ENCODE measurements at places on chromosomes 5 and 9. TPM values are rescaled to one million over a fixed set of nuclear protein-coding genes. Genes with fewer than 3 reads are reported as not detected.

DNA sequence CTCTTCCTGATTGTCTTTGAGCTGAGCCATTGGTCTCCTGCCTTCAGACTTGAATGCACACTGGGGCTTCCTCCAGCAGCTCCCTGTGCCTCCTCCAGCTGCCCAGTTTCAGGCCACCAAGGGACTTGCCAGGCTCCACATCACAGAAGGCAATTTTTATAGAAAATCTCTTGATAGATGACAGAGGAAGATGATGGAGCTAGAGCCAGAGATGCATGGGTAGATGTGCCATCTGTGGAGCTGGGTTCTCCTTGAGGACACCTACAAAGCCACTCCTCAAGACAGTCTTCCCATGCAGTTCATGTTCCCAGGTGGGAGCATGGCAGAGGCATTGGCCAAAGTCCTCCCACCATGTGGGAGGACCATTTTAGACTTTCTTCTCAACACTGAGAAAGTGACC, 239.6 kb upstream of the IRX1 start:
- DNase-seq = no peak
- no peaks in the 10 kb centered on the region for H3K4me1 ChIP-seq
- no peaks in the 10 kb centered on the region for H3K36me3 ChIP-seq
- H3K27ac ChIP-seq = no peak overlapping the region
- peaks cover 2% of the 10 kb centered on the region for H3K27me3 ChIP-seq
- H3K4me3 ChIP-seq = no peak overlapping the region

DNA sequence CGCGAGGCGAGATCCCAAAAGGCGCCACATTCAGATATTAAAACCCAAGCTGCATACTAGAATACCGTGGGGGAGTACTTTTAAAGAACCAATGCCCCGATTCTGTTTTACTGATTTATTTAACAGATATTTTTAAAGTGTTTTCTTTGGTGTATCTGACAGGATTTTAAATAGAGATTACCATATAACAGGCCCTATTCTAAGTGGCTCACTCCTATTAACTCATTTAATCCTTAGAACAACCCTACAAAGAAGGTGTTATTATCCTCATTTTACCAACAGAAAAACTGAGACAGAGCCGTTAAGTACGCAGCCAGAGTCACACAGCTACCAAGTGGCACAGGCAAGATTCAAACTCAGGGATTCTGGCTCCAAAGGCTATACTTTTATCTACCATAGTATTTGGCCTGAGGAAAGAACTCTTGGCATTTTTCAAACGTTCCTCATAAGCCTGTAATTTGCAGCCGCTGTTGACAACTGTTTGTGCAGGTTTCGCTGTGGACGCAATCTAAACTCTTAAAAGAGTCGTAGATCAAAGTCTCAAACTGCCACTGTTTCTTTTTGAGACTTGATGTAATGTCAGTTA, 550 bp upstream of the TMEM245 start:
- no peak for DNase-seq
- no peak overlapping the region for H3K4me3 ChIP-seq
- no peak overlapping the region for H3K27ac ChIP-seq
- no peaks in the 10 kb centered on the region for H3K27me3 ChIP-seq
- no peaks in the 10 kb centered on the region for H3K36me3 ChIP-seq

ZNF366 gene
- total RNA-seq = not detected

GRCh38 chr9:80498001-80498555, 926.3 kb downstream of the TLE4 start:
- no peaks in the 10 kb centered on the region for H3K36me3 ChIP-seq
- H3K27me3 ChIP-seq = no peaks in the 10 kb centered on the region
- DNase-seq = no peak
- H3K4me3 ChIP-seq = no peak overlapping the region

DNA sequence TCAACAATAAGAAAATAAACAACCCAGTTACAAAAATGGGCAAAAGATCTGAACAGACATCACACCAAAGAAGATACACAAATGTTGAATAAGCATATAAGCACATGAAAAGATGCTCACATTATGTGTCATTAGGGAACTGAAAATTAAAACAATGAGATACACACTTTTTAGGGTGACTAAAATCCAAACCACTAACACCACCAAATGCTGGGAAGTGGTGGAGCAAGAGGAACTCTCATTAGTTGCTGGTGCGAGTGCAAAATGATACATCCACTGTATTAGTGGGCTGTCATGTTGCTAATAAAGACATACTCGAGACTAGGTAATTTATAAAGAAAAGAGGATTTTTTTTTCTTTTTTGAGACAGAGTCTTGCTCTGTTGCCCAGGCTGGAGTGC, 329.1 kb downstream of the TMEM38B start:
- H3K36me3 ChIP-seq = no peaks in the 10 kb centered on the region
- no peaks in the 10 kb centered on the region for H3K4me1 ChIP-seq
- no peaks in the 10 kb centered on the region for H3K27me3 ChIP-seq
- H3K27ac ChIP-seq = no peak overlapping the region

DNA sequence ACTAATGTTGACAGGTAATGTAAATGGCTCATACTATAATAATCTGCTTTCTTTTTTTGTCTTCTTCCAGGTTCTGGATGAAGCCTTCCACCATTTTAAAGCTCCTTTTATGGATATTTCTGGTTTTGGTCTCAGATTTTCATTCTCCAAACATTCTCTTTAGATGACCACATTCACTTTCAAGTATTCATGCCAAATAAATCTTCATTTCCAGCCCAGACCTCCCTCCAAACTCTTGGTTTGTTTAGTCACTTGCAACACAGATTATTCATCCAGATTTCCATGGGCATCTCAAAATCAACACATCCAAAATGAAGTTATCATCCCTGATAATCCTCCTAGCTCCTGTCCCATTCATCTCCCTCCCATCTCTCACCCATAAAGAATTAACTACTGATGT, 40.3 kb upstream of the SVEP1 start:
- no peaks in the 10 kb centered on the region for H3K27me3 ChIP-seq
- H3K4me3 ChIP-seq = no peak overlapping the region
- H3K4me1 ChIP-seq = no peaks in the 10 kb centered on the region
- DNase-seq = no peak

IFNE gene
- not detected for total RNA-seq

- H3K4me3 ChIP-seq = no peak overlapping the region
- peaks cover 9% of the 10 kb centered on the region for H3K36me3 ChIP-seq
- H3K4me1 ChIP-seq = peaks cover 9% of the 10 kb centered on the region
- no peak overlapping the region for H3K27ac ChIP-seq
- no peak for DNase-seq
These were observed 108.2 kb downstream of the AUH start for GRCh38 chr9:91253488-91253887.

ERGIC1 gene
- 45.5 TPM for total RNA-seq

DNA sequence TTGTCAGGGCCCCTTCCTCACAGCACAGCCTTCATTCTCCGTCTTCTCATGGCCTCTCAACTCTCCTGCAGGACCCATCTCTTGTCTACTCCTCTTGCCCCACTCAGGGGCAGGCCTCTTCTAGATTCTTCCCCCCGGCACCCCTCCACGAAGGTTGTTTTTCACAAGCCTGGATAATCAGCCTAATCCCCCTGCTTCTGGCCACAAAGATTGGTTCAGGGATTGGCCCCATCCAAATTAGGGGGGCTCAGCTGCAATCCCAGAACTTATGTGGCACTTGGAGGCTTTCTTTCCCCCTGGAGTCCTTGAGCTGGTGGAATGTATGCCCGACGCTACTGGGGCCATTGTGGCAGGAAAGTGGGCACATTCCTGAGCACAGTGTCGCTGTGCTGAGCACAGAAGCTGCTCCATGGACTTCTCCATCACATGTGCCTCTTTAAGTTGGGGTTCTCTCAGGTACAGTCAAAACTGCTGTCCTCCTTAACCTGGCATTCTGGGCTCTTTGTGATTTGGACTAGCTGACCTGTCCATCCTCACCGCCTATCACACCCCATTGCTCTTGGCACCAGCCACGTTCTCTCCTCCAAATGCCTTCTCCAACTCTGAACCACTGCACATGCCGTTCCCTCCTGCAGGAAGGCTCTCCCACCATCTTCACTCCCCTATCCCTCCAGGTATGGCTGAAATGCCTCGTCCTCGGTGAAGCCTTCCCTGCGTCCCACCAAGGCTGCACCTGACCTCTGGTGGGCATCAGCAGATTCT, 66.8 kb upstream of the RNF130 start:
- no peaks in the 10 kb centered on the region for H3K4me1 ChIP-seq
- no peak overlapping the region for H3K27ac ChIP-seq
- H3K4me3 ChIP-seq = no peak overlapping the region

DNA sequence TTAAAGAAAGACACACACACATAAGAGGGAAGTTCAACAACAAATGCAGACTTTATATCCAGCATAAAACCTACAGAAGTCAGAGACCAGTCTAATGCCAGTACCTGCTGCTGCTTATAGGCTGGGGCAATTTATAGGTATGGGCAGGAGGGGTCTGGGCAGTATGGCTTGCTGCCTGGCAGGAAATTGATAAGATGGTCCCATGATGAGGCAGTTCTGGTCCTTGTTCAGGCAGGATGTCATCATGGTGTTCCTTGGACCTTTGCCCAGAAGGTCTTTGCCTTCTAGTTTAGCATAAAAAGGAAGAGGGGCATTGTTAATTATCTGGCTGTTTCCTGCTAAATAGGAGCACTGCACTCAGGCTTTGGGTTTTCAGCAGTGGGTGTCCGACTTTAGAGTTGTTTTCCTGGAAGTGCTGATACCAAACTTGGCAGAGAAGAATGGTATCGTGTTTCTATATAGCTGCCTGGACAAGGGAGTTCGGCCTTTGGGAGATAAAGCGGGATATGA, 10.4 kb upstream of the PDCD1LG2 start:
- no peak overlapping the region for H3K4me3 ChIP-seq
- H3K27me3 ChIP-seq = no peaks in the 10 kb centered on the region
- H3K4me1 ChIP-seq = no peaks in the 10 kb centered on the region

GKAP1 gene
- total RNA-seq = 9.7 TPM

- DNase-seq = no peak
- H3K4me1 ChIP-seq = no peaks in the 10 kb centered on the region
- no peak overlapping the region for H3K4me3 ChIP-seq
- no peaks in the 10 kb centered on the region for H3K36me3 ChIP-seq
- H3K27me3 ChIP-seq = peaks cover 16% of the 10 kb centered on the region
- H3K27ac ChIP-seq = no peak overlapping the region
These were observed 95.3 kb upstream of the FSTL4 start for GRCh38 chr5:133707629-133708028.

DNA sequence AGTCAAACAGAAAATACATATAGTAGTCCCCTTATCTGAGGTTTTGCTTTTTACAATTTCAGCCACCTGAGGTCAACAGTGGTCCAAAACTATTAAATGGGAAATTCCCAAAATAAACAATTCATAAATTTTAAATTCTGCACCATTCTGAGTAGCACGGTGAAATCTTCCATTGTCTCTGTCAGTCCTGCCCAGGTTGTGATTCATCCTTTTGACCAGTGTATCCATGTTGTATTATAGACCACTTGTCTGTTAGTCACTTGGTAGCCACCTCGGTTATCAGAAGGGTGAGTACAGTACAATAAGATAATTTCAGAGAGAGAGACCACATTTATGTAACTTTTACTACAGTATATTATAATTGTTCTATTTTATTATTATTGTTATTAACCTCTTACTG, 2.8 kb downstream of the CCDC152 start:
- DNase-seq = no peak
- no peak overlapping the region for H3K4me3 ChIP-seq
- no peaks in the 10 kb centered on the region for H3K36me3 ChIP-seq
- H3K27ac ChIP-seq = no peak overlapping the region

NREP gene
- 4.7 TPM for total RNA-seq

DNA sequence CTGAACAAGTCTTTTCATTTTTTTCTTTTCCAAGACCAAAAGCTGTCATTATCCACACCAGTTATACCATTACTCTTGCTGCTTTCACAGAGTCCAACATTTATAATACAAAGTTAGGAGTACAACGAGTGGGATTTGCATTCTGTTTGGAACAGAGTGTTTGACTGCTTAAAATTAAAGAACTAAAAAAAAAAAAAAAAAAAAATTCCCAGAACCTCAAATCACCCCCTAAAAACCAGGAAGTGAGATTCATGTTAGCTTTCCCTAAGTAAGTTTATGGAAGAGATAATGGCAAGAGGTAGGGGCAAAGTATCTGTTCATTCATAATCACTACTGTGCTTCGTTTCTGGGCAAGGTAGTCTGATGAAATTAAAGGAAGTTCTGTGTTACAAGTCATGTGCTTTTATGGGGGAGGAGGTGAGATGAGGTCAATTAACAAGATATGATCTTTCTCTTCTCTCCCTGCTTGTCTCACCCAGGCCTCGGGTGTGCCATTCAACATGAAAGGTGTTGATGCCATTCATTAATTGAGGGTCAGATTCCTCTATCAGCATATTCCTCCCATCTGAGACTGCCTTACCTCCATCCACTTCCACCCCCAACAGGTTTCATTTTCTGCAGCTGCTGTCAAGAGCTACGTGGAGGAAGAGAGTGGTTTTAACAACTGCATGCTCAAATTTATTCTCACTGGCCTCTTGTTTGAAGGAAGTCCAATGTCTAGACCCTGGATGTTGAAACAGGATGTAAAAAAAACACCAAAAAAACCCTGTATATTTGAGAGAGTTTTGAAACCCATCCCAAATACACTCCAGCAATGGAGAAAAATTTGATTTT, 58.1 kb downstream of the MARCHF3 start:
- no peaks in the 10 kb centered on the region for H3K27me3 ChIP-seq
- peaks cover 18% of the 10 kb centered on the region for H3K4me1 ChIP-seq
- no peaks in the 10 kb centered on the region for H3K36me3 ChIP-seq
- no peak for DNase-seq
- H3K4me3 ChIP-seq = no peak overlapping the region

DNA sequence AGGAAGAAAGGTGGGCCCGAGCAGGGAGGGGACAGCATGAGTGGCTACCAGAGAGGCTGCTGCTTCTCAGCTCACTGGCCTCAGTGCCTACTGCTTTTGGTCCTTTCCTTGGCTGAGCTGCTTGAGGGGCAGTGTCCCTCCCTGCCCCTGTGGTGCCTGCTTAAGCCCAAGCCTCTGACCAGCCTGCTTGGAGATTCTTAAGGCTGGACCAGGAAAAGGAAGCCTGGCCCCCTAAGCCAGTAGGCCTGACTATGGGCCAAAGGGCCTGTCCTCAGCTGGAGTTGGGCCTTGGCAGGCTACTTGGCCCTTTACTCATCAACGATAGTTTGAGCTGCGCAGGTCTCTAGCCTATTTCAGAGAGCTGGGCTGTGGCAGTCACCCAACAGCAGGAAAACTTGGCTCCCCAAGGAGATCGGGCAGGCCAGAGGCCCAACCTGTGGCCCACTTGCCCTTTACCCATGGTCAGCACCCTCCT, 24.9 kb downstream of the TCF7 start:
- DNase-seq = no peak
- H3K27me3 ChIP-seq = no peaks in the 10 kb centered on the region
- peak overlapping the region; percentile 95 for H3K27ac ChIP-seq
- no peak overlapping the region for H3K4me3 ChIP-seq

GRCh38 chr9:68437785-68438184, 81.4 kb downstream of the PGM5 start:
- no peak overlapping the region for H3K27ac ChIP-seq
- H3K4me3 ChIP-seq = no peak overlapping the region
- H3K36me3 ChIP-seq = no peaks in the 10 kb centered on the region

PTGDS gene
- 9.6 TPM for total RNA-seq

DNA sequence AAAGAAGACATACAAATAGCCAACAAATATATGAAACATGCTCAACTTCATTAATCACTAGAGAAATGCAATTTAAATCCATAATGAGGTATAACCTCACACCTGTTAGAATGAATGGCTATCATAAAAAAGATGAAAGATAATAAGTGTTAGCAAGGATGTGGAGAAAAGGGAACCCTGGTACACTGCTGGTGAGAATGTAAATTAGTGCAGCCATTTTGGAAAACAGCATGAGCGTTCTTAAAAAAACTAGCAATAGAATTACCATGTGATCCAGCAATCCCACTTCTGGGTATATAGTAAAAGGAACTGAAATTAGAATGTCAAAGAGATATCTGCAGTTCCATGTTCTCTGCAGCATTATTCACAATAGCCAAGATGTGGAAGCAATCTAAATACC, 64.2 kb upstream of the CEP78 start:
- no peak overlapping the region for H3K27ac ChIP-seq
- H3K4me3 ChIP-seq = no peak overlapping the region
- H3K36me3 ChIP-seq = no peaks in the 10 kb centered on the region
- no peak for DNase-seq
- H3K4me1 ChIP-seq = no peaks in the 10 kb centered on the region
